ENCODE measurements at places on chromosomes 3 and 15. TPM values are rescaled to one million over a fixed set of nuclear protein-coding genes. Genes with fewer than 3 reads are reported as not detected.
A peak's percentile ranks its signal among the peaks of the same experiment; 100 is the strongest.

The CP gene
- total RNA-seq: 1.7 TPM

The TRA2B gene
- total RNA-seq: 157 TPM

GRCh38 chr15:25883463-25884259 is 20.5 kb upstream of the ATP10A start:
- DNase-seq: peak; percentile 81

GRCh38 chr3:55267206-55267930 is 219.7 kb downstream of the WNT5A start:
- peak; percentile 6 for DNase-seq

Measured in SJSA1 (cell line).